ENCODE measurements at places on chromosomes 7 and 10.

- DNase-seq: no peak
Observed at GRCh38 chr10:15262036-15262713, 93.7 kb upstream of the NMT2 start.

- no peak for DNase-seq
Observed at GRCh38 chr7:66768865-66769832, 28.6 kb downstream of the RABGEF1 start.

GRCh38 chr10:125982260-125982948, 86.0 kb downstream of the FANK1 start:
- DNase-seq: no peak

DNA sequence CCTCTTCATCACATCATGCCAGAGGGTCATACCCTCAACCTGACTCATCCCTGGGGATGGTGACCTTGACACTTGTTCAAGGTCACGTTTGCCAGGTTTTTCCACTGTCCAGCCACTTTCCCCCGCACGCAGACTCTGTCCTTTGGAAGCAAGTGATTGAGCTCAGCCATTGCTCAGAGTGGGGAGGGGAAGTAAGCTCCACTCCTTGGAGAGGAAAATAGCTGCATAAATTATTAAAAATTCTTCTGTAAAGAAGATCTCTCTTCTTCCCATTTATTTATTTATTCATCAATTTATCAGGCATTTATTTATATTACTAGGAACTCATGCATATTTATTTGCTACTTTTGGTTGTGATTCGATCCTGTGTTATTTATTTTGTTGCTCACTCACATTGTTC, 88.0 kb downstream of the GLRX3 start:
- no peak for DNase-seq

DNA sequence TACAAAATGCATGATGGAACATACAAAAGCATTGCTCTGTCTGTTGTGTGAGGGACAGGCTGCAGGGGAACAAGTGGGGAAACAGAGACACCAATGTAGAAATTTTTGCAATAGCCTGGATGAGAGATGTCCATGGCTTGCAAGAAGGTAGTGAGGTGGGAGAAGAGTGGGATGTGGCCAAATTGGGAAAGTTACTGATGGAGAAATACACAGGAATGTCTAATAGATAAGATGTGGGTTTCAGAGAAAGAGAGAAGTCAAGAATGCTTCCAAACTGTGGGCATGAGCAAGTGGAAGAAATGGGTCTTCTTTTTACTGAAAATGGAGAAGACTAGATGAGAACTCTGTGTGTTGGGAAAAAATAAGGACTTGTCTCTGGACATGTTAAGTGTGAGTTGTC, 592.7 kb downstream of the TNS3 start:
- DNase-seq: no peak

DNA sequence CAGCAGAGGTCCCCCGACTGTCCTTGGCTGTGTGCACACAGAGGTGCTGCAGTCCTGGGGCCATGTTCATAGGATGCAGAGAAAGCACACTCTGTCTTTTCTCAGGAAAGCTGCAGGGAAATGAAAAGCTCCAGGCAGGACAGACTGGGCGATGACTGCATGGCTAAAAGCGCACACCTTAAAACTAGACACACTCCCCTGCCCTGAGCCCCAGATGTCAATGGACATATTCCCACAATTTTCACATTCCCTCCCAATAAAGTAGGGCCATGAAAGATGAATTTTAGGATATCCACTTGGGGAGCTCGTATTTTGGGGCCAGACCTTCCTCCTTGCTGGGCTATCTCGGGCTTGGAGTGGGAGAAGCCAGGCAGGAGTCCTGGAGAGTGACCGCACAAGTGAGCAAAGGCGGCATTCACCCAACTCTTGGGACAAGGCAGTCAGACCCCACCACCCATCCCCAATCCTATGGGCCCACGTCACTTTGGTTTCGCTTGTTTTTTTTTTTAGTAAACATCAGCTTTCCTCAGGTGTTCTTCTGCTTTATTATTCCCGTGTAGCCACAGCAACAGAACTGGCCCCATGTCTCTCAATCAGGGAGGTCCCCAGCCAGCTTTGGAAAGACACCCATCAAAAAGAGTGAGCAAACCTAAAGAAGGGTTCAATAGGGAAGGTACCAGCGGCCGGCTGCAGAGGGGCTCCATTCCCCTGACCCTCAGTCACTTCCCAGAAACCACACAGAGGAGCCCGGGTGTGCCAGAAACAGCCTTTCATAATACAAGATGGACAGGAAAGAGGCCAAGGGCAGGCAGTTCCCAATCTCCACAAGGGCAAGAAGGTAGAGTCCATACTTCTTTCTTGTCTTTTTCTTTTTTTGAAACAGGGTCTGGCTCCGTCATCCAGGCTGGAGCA, 12.7 kb downstream of the GPRIN2 start:
- no peak for DNase-seq

- no peak for DNase-seq
Observed at GRCh38 chr7:155807789-155808548, 4.3 kb downstream of the SHH start.

- DNase-seq: no peak
Observed at GRCh38 chr10:96687317-96688012, 32.8 kb downstream of the PIK3AP1 start.

DNA sequence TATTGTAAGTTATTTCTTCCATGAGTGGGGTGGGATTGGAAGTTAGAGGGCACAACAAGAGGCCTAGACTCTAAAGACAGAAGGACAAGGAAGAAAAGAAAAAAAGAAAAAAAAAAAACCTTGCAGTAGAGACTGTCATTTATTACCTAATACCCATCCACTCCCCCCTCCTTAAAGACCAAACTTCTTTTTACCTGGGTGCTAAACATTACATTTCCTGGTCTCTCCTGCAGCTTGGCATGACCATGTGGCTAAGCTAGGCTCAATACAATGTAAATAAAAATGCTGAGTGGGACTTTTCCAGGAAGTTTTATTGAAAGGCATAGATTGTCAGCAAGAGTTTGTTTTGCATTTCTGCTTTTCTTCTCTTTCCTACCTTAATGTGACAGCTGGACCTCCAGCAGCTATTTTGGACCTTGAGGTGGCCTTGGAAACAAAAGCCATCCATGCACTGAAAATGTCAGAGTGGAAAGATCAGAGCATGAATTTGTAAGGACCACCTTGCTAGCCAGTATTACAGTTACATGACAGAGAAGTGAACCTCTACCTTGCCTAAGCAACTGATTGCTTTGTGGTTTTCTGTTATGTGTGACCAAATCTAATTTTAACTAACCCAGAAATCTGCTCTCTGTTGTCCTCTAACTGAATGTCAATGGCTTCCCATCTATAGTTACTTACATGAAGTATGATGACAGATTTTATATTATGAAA, 81.3 kb upstream of the SFMBT2 start:
- DNase-seq: no peak

- no peak for DNase-seq
Observed at GRCh38 chr10:4652111-4653010, 173.6 kb upstream of the AKR1E2 start.

DNA sequence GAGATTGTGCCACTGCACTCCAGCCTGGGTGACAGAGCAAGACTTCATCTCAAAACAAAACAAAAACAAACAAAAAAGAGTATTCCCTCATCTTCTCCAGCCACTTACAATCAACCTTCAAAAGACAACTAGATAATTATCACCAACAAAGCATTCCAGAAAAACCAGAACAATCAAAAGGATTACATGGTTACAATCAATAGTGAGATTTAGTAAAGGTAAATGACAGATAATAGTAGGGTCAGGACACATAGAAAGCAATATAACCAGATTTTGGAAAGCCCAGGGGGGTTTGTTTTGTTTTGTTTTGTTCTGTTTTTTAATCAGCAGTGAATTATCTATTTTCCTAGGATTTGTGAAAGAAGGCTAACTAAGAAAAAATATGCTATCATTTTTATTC, 91.0 kb upstream of the PTN start:
- DNase-seq: no peak

GRCh38 chr10:28544058-28544457, 11.1 kb downstream of the WAC start:
- DNase-seq: no peak

DNA sequence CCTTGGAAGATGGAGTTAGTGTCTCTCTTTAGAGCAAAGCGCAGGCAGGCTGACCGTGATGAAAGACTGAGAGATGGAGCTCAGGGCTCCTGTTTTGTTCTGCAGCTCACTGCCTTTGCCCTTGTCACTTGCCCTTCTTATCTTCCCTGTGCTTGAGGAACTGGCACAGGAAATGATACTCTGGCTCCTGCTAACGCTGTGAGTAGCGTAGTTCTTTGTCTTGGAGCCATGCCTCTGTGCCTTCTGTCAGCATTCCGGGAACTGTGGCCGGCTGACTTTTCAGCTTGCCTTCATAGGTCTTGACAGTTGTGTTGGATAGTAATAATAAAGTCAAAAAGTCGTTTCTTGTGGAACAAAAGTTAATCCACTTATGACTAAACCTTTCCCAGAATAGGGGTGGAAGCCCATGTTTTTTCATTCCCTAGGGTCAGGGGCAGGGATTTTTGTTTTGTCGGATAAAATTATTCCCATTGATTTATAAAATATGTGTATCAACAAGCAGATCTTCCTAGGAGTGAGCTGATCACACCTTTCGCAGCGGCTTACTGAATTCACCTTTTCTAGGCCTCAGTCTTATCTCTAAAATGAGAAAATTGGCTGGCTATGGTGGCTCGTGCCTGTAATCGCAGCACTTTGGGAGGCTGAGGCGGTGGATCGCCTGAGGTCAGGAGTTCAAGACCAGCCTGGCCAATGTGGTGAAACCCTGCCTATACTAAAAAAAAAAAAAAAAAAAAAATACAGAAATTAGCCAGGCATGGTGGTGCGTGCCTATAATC, 16.6 kb upstream of the TMEM236 start:
- DNase-seq: no peak

DNA sequence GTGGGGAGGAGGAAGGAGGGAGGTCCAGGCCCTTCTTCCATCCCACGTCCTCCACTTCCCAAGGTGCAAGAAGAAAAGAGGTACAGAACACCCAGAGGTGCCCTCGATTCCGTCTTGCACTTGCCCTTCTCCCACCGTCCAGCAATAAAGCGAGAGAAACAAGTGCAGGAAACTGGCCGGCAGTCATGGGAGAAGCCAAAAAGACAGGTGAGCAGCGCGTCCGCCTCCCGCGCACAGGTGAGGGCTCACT, 1.3 kb downstream of the C10orf95 start:
- DNase-seq: no peak

GRCh38 chr7:27616914-27617548, 45.7 kb downstream of the HIBADH start:
- DNase-seq: no peak

- no peak for DNase-seq
Observed at GRCh38 chr10:124649214-124649613, 95.0 kb downstream of the FAM53B start.

GRCh38 chr10:69179089-69179742, 818 bp upstream of the SUPV3L1 start:
- DNase-seq: no peak

- no peak for DNase-seq
Observed at GRCh38 chr10:129532838-129533237, 65.8 kb downstream of the MGMT start.

- no peak for DNase-seq
Observed at GRCh38 chr7:121447911-121448300, 51.8 kb upstream of the FAM3C start.

DNA sequence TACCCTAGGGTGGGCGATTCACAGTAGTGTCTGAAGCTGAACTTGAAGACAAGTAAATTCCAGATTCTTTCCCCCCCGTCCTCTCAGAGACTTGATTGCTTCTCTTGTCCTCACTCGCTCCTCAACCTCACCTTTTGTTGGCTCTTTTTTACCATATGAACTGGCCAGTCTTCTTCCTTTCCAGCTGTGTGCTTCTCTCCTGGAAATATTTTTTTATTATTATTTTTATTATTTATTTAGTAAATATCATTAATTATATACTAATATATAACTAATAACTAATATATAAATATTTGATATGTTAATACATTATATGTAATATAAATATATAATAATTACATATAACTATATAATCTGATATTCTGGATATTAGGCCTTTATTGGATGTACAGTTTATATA, 484.3 kb downstream of the GALNT17 start:
- no peak for DNase-seq

DNA sequence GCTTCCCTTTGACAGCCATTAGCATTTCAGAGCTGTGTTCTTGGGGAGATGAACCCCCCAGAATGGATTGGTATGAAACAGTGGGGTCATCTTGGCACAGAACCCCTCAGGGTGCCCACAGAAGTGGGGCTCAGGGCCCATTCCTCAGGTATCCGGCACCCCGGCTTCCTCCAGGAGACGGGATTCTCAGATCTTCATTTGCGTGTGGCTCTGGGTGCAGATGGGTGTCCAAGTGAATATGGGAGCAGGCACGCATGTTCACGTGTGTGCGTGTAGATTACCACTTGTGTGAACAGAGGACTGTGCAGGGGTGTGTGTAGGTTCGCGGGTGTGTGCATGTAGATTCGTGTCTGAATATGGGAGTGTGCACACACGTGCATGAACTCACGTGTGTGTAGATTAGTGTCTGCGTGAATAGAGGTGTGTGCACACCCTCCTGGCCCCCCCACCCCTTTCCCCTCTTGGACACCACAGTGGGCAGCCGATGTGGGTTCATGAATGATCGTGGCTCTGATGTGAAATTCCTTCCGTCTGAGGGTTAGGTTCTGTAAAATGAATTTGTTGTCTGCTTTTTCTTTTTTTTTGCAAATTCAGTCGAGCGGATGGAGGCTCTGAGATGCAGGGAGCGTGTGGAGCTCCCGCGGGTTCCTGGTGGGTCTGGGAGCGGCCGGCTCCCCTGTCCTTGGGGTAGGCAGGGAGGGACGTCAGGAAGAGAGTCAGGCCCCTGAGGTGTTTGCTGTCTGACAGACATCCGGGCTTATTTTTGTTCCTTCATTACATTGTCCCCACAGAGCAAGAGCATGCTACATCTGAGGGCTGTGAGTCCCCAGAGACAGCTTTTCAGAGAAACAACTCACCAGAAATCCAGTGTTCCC, 7.4 kb downstream of the ELFN1 start:
- DNase-seq: no peak

GRCh38 chr10:3331690-3332230, 159.2 kb upstream of the PITRM1 start:
- no peak for DNase-seq

DNA sequence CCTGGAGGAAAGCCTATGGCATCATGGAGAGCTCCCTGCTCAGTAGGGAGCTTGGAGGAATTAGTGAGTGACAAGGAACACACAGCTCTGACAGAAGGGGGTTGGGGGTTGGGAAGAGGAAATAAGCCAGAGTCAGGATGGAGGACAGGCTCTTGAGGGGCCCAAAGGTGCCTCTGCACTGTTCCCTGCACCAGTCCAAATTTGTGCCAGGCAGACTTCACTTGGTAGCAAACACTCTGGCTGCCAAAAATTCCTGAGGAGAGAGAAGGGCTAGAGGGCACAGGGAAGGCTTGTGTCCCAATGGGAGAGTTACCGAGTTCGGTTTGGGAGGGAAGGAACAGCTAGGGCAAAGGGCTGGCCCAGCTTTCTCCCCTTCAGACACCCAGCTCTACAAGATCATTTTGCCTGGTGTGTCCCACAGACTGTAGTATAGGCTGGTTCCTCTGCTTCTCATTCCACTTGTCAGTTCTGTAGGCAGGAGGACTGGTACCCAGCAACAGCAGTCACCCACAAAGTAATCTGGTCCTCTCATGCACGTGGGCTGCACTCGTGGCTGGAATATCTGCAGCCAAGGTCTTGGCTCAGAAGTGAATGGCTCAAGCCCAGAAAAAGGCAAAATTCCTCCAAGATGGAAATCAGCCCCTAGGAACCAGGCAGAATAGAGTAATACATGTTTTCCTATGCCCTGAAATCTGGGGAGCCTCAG, 8.0 kb upstream of the KCNIP2 start:
- no peak for DNase-seq

All from activated CD8-positive, alpha-beta memory T cell treated with anti-CD3 and anti-CD28 coated beads for 1 hour (primary cell).